Anterior cingulate cortex (tissue), 58 donors: ENCODE measurements at places on chromosomes 5 and 9.
A peak's percentile ranks its signal among the peaks of the same experiment; 100 is the strongest.

- no peak for DNase-seq
Measured at GRCh38 chr5:130141659-130142320, 237.5 kb downstream of the CHSY3 start.

DNA sequence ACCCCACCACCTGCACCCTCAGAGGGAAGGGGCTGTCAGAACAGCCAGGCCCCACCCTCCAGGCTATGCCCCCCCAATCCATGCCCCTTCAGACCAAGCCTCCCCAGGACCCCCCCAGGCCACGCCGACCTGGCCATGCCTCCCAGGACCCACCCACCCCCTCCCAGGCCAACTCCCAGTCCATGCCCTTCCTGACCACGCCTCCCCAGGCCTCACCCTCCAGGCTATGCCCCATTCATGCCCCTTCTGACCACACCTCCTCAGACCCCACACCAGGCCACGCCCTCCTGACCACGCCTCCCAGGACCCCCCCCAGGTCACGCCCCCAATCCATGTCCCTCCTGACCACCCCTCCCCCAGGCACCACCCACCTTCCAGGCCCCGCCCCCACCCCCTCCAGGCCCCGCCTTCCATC is 27.6 kb downstream of the TPPP start:
- DNase-seq, result no peak

DNA sequence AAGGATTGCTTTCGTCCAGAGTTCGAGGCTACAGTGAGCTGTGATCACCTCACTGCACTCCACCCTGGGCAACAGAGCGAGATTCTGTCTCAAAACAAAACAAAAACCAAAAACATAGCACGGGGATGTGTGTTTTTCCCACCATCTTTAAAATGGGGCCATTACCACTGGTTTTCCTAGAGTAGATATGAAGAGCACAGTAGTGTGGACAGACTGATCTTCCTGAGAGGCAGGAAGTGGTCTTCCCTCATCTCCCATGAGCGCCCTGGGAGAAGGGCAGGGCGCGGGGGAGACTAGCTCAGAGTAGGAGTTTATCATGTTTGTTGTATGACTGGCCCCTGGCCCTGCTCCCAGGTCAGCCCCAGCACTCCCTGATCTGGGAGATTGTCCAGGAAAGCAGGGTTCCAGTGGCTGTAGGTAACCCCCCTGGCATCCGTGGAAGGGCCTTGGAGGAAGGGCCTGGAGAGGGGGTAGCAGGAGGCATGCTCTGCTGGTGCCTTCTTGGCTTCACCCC is 2.3 kb downstream of the SUSD3 start:
- no peak for DNase-seq

DNA sequence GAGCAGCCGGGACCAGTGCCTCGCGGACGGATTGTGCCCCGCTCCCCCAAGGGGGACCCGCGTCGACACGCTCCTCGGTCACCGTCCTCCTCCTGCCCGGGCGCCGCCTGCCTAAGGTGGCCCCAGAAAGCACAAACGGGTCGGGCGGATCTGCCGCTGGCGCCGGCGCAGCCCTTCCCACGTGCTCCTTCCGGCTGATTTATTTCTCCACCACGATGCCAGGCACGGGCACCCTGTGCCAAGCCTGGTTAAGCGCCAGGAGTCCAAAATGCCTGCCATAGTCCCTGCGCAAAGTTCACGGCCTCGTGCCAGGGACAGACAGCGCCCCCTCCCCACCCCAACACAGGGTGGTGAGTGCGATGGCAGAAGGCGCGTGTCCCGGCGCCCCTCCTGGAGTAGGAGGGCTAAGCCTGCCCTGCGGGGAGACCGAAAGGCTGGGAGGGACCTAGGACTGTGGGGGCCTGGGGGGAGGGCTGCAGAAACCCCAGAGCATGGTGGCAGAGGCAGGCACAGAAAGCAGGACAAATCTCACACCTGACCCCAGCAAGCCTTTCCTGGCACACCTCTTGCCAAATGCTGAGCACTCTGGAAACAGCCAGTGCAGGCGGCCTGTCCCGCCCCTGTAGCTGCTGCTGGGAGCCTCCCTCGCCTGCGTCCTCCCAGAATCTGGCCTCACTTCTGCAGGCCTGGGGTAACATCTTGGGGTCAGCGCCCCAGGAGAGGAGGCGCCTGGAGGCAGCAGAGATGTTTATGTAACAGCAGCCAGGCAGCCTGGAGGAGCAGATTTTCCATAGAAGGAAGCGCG is 1.1 kb upstream of the NOTCH1 start:
- peak; percentile 78 for DNase-seq

DNA sequence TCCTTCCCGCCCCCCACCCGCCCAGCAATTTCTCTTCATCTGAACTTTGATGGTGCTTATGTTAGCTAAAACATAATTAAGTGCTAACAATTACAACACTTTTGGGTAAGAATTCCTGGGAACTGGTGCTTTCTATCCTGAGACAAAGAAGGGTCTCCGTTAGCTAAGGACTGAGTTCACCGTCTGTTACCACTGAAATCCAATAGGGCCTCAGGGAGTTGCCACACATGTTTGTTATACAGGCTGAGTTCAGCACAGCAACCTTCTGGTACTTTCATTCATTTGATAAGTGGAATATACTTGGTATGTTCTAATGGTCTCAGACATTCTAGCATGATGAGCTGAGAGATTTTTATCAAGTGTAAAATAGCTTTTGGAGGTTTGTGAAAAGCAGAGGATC is 437.9 kb downstream of the EFNA5 start:
- DNase-seq, result no peak

GRCh38 chr9:134307674-134308638 is 18.3 kb upstream of the RXRA start:
- DNase-seq, result no peak

DNA sequence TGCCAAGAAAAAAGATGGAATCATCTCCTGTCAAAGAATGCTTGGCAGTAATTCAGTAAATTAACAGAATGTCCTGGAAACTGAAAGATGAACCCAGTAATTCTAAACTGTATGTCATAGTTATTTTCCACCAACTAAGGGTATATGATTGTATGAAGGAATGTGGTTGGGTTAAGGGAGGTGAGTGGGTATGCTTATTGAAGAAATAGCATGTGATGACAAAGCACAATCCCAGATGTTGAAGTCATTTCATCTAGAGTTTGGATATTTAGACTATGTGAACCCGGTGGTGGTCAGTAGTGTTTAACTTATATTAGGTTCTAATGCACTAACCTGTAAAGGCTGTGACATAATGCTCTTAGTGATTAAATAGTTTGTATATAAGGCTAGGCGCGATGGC is 87.3 kb downstream of the CDKN2A start:
- no peak for DNase-seq

DNA sequence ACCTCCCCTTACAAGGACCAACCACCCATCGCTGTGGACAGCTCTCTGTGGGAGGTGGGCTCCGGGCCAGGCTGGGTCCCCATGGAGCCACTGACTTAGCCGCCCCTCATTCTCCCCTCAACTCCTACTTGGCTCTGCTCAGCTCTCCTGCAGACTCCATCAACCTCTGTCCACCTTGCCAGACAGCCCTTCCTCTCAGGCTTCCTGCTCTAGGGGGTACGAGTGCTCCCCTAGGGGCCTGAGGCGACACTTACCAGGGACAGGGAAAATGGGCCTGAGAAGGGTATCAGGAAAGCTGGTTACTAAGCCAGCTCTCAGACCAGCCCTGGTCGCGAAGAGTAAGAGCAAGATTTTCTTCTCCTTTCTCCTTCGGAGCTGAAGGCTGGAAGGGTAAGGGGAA is 43.9 kb downstream of the SHB start:
- DNase-seq, result no peak

DNA sequence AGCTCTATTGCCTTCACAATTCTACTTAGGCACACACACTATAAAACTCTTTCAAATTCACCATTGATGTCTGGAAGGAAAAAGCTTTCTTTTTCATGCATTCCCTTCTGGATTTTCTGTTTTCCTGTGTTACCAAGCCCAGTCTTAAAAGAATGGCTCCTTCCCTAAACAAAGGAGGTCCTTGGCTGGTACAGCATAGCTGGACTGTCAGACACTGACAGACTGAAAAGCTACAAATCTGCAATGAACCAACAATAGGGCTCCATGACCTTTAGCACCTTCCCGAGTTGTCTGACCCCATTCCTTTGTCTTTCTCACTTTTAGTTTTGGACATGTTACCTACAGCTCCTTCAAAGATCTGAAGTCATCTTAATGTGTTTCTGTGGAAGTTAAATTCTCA is 382.5 kb downstream of the TMEM161B start:
- DNase-seq, result no peak

DNA sequence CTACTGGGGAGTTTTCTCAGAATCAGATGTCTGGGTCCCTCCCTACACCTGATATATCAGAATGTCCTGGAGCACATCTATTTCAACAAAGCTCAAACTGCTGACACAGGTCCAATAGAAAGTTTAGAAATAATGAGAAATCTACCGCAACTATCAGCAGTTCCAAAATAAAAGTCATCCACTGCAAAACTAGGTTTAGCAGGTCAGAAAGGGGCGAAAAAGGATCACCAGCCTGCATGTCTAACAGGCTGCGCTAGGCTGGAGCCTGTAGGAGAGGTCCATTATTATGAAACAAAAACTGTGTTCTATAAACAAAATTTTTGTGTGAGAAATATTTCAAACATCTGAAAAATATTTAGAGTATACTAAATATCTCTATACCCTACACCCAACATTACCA is 84.1 kb upstream of the RNF38 start:
- DNase-seq, result no peak

- DNase-seq, result no peak
Measured at GRCh38 chr5:36279054-36279698, 22.5 kb downstream of the RANBP3L start.

GRCh38 chr5:25858019-25858418 is 1180.4 kb downstream of the CDH9 start:
- DNase-seq, result no peak

DNA sequence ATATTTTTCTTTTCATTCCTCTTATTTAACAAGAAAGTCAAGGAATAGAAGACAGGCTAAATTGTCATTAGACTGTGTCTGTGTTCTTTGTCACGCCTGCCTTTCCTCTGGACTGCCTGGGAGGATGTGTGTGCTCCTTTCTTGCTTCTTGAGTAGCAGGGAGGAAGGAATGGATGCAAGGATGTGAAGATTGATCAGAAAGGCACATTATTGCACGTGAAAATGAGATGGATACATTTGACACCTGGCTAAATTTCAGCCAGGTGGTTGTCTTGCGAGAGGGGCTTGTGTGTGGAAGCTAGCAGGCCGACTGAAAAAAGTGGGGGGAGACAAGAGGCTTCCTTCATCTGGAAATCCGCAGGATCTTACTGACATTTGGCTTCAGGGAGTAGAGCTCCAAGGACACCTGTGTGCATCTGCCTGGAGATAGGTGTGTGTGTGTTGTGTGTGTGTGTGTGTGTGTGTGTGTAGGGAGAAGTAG is 200.1 kb downstream of the MEF2C start:
- DNase-seq, result no peak

DNA sequence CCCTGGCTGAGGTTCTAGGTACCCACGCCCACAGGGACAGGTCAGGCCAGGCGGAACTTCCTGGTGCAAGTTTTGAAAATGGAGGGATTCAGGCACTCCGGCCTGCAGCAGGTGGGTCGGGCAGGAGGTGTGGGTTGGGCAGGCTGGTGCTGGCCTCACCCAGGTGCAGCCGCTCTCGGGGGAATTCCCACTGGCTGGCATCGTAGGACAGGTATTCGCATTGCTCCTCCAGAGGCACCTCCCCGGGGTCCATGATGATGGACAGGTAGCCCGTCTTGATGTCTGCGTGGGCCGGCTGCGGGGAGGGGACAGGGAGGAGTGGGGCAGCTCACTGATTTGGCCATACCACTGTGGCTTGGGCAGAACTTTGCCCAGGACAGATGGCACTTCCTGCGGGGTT is 28.7 kb upstream of the SCGB3A1 start:
- no peak for DNase-seq

- DNase-seq, result no peak
Measured at GRCh38 chr9:138022756-138023393, 145.3 kb downstream of the CACNA1B start.

DNA sequence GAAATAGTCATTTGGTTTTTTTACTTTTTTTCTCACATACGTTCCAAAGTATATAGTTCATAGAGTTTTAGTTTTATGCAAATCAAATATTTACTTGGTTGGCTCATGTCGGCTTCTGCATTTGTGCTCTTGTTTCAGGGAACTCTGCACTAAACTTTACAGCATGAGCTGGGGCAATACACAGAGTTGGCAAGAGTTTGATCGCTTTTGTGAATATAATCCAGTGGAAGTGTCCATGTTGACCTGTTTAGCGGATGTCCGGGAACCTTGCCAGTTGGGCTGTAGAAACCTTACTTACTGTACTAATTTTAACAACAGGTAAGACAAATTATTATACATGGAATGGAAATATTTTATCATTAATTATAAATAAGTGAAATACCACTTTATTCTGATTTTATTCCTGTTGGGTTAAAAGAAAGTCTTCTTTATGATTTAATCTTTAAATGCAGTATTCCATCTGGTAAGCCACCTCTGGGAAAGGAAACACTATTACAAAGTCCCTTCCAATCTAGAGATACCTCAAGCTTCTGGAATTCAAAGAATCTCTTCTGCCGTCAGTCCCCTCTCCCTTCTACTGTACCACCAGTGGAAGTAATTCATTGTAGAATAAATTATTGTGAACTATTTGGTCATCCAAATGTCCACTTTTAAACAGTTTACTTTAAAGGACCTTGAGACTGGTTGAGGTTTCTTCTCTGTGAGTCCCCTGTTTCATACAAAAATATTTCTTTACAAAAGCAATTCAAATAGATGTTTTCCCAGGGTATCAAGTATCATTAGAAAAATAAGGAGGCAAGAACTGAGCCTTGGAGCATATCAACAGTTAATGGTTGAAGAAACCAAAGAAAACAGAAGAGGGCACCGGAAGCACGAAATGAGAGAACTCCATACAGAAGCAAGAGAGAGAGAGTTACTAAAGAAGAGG is 45.2 kb upstream of the GLIPR2 start:
- DNase-seq, result no peak

- DNase-seq, result no peak
Measured at GRCh38 chr5:158722940-158723339, 376.8 kb downstream of the EBF1 start.

- DNase-seq, result no peak
Measured at GRCh38 chr9:127961613-127962155, 19.1 kb downstream of the EEIG1 start.

DNA sequence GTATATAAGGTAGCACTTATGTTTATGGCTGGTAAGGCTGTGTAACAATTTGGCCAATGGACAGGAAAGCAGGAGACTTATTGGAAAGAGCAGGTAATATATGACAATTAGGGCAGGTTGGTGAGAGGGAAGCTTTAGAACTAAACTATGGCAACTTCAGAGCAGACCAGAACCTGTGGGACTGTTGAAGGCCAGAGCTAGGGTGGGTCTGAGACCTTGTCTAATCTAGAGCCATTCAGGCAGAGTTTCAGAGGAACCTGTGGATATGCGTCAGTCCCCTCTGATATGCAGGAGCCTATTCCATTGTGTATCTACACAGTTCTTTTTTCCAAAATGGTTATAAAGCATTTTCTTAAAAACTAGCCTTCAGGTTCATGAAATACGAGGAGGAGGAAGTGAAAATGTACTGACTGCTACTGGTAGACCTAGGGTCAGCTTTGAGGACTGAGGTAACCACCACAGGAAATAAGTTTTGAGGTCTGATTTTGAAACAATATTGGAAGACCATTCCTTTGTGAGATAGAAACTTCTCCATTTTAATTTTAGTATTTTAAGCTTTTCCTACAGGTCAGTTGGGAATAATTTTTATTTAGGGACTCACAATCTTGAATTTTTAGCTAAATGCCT is 37.6 kb downstream of the ELL2 start:
- no peak for DNase-seq
